Dermis blood vessel endothelial cell (primary cell): ENCODE measurements at places on chromosomes 6 and 20. TPM values are rescaled to one million over a fixed set of nuclear protein-coding genes. Genes with fewer than 3 reads are reported as not detected.

The TGM6 gene
- total RNA-seq: not detected in 2 replicates

The MPIG6B gene
- total RNA-seq: not detected in 2 replicates

The TSPO2 gene
- total RNA-seq: not detected in 2 replicates

The CAPN11 gene
- 0.28 and 2.2 TPM in 2 replicates for total RNA-seq

The TMEM244 gene
- not detected in 2 replicates for total RNA-seq

The MAN1A1 gene
- total RNA-seq: 179 and 202 TPM in 2 replicates

The HLA-C gene
- 519 and 909 TPM in 2 replicates for total RNA-seq
